ENCODE measurements at places on chromosomes 11 and 22.

DNA sequence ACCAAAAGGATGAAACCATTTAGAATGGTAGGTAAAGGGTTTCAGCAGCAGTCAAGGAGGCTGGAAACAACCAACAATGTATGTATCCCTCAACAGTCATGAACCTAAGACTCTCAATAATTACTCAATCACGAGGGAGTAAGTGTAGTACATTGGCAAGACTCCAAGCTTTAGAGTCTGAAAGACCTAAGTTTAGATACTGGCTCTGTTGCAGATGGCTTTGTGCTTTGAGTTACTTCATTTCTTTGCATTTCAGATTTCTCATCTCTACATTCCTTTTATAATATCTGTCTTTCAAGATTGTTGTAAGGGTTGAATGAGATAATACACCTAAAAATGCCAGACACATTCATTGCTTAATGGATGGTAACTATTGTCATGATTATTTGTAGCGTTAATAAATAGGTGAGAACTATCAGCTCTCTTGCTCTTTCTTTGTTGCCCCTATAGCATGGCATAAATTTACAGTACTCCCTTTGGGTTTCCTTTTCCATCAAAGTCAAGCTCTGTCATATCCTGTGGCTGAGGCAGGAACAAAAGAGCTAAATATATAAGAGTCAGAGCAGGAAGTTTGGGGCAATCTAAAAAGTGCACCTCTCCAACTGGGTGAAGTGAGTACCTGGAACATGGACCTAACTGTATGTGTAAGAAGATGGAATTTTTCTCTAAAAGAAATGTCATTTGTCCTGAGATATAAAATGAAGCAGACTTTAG lies 228.2 kb upstream of the ZC3H12C start:
- DNase-seq, result peak; percentile 37

- DNase-seq, result no peak
Measured at GRCh38 chr11:133228471-133229329, 303.6 kb downstream of the OPCML start.

- DNase-seq, result peak; percentile 71
Measured at GRCh38 chr22:38766076-38766777, 10.4 kb upstream of the SUN2 start.

DNA sequence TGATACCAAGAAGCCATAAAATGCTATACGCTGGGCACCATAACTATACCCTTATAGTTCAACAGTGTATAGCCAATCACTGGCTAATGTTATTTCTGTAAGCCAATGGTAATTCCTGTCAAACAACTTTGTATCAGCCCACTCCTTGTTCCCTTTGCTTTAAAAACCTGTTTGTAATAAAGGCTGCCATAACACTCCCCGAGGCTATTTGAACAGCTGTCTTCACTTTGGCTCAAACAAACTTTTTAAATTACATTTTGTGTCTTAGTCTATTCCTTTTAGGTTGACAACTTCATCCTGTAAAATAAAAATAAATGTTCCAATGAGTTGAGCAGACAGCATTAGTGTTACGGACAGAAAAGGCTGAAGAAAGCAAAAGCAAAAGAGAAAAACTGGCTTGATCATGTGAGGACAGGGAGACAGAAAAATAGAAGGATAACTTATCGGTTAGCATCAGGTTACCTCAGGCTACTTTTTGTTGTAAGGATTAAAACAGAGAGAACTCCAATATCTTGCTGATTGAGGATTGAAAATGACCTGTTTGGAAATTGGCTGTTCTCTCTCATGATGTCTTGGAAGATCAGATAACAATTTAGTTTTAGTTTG lies 95.0 kb downstream of the AASDHPPT start:
- DNase-seq, result no peak

- no peak for DNase-seq
Measured at GRCh38 chr11:113859665-113860064, 15.7 kb downstream of the USP28 start.

GRCh38 chr22:50717709-50718351 lies 20.2 kb upstream of the ACR start:
- DNase-seq, result no peak

- no peak for DNase-seq
Measured at GRCh38 chr22:46437671-46438440, 99.6 kb downstream of the CELSR1 start.

GRCh38 chr22:44451016-44451415 lies 47.0 kb downstream of the RTL6 start:
- DNase-seq, result no peak

GRCh38 chr11:15327786-15328231 lies 213.1 kb downstream of the INSC start:
- DNase-seq, result no peak

DNA sequence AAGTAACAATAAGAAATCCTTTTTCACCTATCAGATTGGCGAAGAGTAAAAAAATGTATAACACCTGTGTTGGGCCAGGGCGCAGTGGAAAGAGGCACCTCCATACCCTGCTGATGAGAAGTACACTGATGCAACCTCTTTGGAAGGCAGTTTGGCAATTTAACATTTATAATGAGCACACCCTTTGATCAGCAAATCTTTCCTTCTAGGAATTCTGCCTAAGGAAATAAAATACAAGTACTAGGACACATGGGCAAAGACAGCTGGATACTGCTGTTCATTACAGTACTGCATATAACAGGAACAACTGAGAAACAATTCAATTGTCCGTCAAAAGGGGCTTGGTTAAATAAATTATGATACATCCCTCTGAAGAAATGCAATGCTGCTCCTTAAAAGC lies 110.1 kb downstream of the RPL27A start:
- DNase-seq, result no peak

- no peak for DNase-seq
Measured at GRCh38 chr11:112751329-112751728, 209.9 kb upstream of the NCAM1 start.
